Effector CD8-positive, alpha-beta T cell (primary cell): ENCODE measurements at places on chromosomes 5 and 9.
A peak's percentile ranks its signal among the peaks of the same experiment; 100 is the strongest.

GRCh38 chr5:147708708-147709107 is 73.8 kb downstream of the JAKMIP2 start:
- no peak for DNase-seq

- no peak for DNase-seq
Measured at GRCh38 chr9:23826120-23826629, at the start of gene ELAVL2. ELAVL2 (minus strand) TSS chr9:23826240; CDS start chr9:23762234, 64,006 bp downstream.

DNA sequence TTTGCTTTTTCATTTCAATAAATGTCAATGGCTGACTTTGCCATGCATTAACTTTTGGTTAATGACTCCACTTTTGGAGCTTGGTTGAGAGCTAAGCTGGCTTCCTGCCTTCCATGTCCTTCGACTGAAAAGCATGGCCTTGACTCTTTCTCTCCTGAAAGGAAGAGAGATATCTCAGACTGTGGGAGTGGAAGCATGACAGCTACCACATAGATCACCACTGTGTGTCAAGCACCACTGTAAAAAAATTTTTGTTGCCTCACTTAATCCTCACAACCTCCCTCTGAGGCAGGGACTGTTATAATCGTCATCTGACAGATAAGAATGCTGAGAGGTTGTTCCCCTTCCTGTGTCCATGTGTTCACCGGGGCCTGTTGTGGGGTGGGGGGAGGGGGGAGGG is 184.8 kb downstream of the RORB start:
- no peak for DNase-seq

DNA sequence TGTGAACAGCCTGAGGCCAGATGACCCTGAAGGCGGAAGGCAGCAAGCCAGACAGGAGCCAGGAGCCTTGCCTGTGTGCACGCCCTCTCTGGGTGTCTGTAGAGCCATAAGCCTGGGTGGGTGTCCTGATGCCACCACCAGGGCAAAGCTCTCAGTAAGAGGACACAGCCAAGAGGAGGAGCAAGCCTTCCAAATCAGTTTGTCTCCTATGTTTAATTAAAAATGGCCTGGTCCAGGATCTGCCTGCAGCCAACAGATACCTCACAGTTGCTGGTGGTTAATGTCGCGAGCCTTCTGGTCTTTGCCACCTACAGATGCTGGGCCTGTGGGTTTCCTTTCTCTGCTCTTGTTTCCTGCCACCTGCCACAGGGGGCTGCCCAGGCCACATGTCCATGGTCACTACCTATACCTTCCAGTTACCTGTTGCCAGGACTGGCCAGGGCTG is 56.9 kb downstream of the SYK start:
- no peak for DNase-seq

DNA sequence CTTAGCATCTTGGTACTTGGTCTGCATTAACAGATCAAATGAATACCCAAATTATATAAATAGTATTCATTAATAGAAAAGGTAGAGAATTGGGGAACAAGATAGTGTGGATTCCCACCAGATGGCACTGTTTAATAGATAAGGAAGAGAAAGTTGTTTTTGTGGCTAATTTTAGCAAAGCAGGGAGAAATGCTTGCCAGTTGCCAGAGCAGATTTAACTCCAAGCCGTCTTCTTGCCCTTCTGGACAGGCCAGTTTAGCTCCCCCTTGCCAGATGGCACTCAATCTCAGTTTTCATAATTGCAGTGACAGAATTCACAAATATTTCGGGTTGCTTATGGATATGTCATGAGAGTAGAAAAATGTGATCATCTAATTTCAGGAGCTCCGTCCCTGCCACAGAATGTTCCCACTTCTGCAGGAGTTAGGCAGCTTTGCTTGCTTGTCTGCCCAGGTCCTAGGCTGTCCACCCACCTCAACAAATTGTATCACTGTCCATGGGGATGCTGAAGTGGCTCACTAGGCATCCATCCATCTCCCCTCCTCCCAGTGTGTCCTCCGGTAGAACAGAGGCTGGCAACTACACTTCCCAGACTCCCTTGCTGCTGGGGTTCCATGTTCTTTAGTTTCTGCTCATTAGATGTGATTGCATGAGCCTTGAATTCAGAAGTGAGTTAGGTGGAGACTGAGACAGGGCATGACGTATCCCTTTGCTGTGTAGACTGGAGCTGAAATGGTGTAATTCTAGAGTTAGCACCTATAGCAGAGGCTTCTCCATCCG is 11.8 kb upstream of the HEXB start:
- no peak for DNase-seq

- peak; percentile 32 for DNase-seq
Measured at GRCh38 chr5:74865804-74866595, at the start of gene FAM169A. FAM169A (minus strand) TSS chr5:74866387; CDS start chr5:74841676, 24,711 bp downstream.

DNA sequence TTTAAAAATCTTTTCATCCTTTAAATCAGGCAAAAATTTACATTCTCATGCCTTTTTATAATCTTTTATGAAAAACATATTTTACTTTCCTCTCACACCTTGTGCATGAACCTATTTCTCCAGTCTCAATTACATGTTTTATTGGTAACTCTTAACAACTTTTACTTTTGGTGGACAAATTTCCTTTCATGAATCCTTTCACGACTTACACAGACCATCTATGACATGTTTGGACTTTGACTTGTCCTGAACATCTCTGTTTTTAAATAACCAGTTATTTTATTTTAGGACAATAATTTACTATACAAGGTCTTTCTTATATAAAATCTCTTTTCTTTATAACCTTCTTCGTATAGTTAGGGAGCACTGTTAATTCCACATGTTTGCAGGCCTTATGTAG is 26.5 kb upstream of the MTMR12 start:
- DNase-seq, result no peak

GRCh38 chr9:92739346-92739970 is 25.2 kb downstream of the BICD2 start:
- no peak for DNase-seq

DNA sequence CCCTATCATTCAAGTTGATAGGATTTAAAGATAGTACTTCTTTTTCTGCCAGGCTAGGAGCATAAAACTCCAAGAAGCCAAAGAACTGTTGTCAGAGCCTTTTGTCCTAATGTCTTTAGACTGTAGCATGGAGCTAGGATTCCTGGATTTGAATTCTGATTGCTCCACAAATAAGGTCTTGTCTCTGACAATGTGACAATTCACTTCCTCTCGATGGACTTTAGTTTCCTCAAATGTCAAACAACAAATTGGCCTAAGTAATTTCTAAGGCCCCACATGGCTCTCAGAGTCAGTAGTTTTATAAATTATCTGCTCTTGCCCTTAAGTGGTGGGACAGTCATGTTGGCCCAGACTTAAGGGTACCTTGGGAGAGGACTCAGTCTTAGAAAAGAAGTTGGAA is 36.7 kb downstream of the RFK start:
- DNase-seq, result no peak

GRCh38 chr5:21154526-21154925 is 1166.5 kb upstream of the CDH18 start:
- DNase-seq, result no peak

DNA sequence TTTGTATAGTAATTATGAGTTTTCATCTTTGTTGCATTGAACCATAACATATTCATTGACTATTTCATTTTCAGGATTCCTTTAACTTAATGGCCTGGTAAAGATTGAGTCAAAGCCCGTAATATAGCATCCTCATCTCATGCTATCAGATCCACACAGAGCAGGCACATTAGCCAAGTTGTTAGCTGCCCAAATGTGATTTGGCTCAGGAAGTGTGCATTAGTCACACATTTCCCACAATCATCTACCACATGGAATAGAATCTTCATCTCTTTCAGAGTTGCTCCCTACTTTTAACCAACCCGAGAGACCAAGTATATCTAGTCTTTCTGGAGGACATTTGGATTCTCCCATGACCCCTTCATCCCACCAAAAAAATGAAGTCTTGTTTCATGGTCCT is 481.0 kb upstream of the PTGER4 start:
- DNase-seq, result no peak

DNA sequence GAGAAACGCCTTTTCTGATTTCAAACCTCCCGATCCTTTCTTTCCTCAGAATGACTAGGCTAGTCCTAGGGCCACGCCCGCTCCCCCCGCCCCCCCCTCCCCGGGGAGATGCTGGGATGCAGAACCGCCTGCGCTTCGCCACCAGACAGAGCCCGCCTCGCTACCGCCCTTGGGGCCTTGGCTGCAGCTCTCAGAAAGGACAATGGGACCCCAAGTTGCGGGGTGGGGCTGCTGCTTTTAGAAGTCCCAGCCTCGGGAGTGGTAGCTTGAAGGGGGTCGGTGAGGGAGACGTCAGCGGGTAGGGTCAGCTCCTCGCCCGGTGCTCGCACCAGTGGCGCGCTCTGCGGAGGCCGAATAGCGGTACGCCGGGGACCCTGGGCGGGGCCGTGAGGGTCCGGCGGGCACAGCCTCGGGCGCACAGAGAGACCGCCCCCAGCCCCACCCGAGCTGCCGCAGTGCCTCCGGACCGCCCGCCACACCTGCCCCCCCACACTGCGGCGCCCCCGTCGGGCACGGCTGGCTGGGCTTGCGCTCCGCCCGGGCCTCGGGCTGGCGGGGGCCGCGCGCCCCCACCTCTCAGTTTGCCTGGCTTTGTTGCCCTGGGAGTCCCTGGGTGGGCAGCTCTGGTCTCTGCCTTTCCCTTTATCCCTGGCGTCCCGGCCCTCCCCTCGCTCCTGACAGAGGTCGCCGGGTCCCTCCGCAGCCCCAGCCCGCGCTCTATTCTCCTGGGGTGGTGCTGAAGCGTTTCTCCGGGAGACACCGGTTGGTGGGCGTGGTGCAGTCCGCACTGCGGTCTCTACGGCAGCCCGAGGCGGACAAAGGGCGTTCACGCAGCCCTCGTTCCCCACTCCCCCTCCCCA is 1.2 kb downstream of the MAP1B start:
- no peak for DNase-seq
